ENCODE measurements at places on chromosomes 1 and 21.

- DNase-seq = no peak
Observed at GRCh38 chr1:20080441-20081352, 10.7 kb downstream of the PLA2G5 start.

DNA sequence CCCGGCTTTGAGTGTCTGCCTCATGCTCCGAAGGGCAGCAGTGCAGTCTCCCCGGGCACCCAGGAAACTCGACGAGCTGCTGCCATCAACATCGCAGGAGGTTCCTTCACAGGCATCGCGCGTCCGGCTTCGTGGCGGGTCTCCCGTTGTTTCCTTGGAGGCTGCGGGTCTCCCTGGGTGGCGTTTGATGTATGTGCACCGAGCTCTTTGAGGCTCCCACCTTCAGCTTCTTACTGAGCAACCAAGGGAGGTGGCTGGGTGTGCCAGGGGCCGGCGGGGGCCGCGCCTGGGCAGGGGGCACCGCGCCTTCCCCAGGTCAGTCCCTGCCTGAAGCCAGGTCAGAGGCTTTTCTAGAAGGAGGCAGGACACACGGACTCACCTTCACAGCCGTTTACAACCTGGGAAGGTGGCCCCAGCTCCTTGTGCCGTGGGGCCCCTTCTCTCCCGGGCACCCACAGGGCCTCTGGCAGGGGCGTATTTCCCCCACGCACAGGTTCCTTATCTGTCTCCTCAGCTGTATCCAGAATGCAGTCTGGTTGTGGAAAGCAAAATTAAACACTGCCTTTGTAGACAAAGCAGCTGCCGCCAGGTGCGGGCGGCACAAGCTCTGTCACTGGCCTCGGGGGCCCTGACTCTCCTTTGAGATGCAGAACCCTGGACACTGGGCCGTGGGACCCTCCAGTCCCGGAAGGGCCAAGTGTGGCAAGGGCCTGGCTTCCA is 21.7 kb upstream of the PEX10 start:
- no peak for DNase-seq

GRCh38 chr21:36450511-36450910 is 29.4 kb downstream of the CLDN14 start:
- DNase-seq = no peak

DNA sequence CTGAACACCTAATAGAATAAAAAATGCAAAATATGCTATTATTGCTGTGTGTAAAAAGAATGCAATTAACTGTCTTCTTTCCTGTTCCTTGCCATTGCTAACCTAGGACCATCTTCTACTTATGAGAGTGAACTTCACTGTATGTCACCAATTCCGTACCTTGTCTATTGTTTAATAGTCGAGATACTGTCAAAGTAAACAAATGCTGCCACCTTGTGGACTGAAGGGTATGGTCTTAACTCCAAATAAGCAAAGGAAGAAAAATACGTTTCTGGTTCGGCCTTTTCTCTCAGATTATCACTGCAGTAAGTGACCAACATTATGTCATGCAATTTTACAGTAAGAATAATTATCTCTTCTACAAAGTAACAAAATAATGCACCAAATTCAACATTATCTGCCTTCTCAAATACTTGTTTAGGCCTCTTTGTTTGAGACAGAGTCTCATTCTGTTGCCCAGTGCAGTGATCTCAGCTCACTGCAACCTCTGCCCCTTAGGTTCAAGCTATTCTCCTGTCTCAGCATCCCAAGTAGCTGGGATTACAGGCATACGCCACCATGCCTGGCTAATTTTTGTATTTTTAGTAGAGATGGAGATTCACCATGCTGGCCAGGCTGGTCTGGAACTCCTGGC is 133.4 kb downstream of the COP1 start:
- no peak for DNase-seq

GRCh38 chr1:79827446-79827845 is 820.9 kb upstream of the ADGRL4 start:
- DNase-seq = no peak

DNA sequence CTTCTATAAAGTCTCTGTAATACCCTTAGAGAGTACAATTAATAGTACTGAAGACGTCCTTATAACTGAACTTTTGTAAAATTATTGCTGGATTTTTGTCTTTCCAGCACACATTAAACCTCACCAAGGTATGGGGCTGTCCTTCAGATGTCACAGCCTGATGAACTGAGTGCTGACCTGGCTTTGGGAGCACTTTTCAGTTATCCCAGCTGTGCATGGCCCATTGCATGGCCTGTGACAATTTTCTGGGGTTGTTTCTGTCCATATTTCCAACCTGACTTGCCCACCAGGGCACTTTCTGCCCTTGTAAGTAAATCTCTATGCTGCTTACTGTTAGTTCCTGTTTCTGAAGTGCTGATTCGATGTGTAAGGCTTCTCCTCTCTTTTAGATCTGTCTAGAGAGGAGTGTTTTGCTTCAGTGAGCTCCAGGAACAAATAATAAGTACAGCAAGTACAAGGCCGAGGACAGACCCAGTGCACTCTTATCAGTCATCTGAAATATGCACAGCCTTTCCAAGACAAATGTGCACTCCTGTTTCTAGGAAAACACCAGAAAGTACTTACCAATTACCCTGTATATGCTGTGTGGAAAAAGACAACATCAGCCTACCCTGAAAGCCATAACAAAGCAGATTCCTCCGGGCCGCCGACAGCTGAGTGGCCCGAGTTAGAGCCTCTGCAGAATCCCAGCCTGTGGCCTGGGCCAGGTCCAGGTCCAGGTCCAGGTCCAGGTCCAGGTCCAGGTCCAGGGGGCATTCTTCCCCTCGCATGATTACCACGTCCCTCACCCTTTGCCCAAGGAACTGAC is 121.7 kb downstream of the DHRS3 start:
- no peak for DNase-seq

- peak; percentile 90 for DNase-seq
Observed at GRCh38 chr1:12173631-12174121, 6.9 kb downstream of the TNFRSF1B start.

DNA sequence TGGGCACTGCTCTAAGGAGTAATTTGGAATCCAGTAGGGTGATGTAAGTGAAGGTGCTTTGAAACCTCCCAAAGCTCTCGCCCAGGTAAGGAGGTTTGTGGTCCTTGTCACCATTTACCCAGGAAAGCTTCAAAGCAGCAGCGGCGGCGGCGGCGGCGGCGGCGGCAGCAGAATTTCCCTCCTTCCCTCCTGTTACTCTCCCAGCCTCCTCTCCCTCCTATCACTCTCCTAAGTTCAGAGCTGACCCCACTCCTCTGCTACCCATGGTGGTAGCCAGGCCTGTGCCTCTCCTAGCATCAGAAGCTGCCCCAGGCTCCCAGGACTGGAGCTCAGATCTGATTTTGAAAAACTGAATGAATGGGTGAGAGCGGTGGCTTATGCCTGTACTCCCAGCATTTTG is 60.7 kb downstream of the ACBD3 start:
- no peak for DNase-seq

- DNase-seq = no peak
Observed at GRCh38 chr1:56816264-56816663, 2.9 kb downstream of the FYB2 start.

GRCh38 chr1:159802111-159802510 is at the start of gene FCRL6:
TSS of gene FCRL6 (plus strand) at chr1:159802360. CDS start at chr1:159802425, 65 bp downstream.
- no peak for DNase-seq

DNA sequence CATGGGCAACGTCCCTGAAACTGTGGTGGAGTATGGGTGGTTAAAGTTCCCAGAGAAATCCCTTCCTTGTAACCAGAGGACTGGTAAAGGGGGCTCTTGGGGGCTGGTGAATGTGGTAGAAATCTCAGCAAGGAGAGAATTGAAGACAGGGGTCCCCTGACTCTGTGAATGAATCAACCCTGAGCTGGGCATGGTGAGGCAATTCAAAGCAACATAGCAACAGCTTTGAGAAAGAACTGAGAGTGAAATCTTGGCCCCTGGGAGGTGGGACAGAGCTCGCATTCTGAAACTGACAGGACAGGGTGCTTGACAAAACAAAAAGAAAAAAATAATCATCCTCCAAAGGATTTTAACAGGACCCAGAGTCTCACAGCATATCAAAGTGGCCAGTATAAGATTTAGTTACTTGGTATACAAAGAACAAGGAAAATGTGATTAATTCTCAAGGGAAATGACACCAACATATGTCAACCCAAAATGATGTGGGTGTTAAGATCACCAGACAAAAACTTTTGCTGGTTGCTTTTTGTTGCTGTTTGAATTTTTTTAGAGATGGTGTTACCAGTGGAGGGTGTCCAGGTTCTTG is 11.7 kb upstream of the SUMO3 start:
- DNase-seq = no peak

DNA sequence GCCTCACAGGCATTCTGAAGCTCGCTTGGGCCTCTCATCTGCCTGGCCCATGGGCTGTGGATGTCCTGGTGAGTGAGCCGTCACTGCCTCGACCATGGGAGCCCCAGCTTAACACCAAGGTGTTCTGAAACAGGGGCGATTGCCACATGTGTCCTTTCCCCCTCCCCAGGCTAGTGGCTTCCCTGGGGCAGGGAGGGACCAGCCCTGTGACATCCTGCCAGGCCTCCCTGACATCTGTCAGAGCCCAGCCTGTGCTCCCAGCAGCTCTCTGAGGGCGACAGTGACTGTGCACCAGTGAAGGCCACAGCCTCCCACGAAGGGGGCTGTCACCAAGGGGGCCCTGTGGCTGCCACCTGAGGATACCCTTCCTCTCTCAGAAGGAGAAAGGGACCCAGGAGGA is 35.9 kb upstream of the CCDC27 start:
- DNase-seq = no peak
